Lung microvascular endothelial cell (primary cell): ENCODE measurements at places on chromosomes 16 and 17.

- peak; percentile 68 for DNase-seq
Measured at GRCh38 chr17:19867079-19867328, 732 bp downstream of the ULK2 start.

GRCh38 chr17:50174444-50174843 is 8.6 kb downstream of the SGCA start:
- DNase-seq: no peak

GRCh38 chr16:49701789-49702494 is 154.0 kb downstream of the ZNF423 start:
- no peak for DNase-seq

- DNase-seq: peak; percentile 34
Measured at GRCh38 chr17:45129426-45129939, 2.8 kb downstream of the PLCD3 start.

- no peak for DNase-seq
Measured at GRCh38 chr16:88975511-88976061, 1.4 kb downstream of the CBFA2T3 start.

DNA sequence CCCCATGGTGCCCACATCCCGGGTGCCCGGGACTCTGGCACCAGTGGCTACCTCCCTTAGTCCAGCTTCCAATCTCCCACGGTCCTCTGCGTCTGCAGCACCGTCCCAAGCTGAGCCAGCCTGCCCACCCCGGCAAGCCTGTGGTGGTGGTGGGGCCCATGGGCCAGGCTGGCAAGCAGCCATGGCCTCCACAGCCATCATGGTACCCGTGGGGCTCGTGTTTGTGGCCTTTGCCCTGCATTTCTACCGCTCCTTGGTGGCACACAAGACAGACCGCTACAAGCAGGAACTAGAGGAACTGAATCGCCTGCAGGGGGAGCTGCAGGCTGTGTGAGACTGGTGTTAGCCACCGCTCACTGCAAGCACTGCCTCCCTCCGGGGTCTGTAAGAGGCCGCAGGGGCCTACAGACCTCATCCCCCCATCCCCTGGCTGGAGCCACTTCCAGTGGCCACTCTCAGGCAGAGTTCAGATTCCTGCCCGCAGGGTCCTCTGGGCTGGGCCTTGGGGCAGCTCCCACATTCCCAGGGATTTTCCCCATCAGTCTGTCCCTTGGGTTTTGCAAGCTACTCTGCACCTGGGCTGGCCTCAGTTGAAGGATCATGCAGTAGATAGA is 3.9 kb upstream of the SETD1A start:
- peak; percentile 85 for DNase-seq

DNA sequence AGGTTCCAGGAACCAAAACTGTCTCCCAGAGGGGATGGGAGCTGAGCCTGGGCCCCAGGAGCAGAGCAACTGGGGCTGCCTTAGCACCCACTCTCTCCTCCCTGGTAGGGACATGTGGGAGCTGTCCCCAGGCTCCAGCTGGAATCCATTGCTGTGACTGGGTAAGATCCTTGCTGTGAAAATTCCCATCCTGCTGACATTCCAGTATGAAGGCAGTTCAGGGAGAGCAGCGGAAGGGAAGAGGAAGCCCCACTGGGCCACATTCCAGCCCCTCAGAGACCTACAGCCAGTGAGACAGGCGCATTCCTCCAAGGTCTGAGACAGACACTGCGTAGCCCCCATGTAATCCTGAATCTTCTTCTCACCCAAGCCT is 24.2 kb downstream of the MYO18A start:
- DNase-seq: peak; percentile 66

DNA sequence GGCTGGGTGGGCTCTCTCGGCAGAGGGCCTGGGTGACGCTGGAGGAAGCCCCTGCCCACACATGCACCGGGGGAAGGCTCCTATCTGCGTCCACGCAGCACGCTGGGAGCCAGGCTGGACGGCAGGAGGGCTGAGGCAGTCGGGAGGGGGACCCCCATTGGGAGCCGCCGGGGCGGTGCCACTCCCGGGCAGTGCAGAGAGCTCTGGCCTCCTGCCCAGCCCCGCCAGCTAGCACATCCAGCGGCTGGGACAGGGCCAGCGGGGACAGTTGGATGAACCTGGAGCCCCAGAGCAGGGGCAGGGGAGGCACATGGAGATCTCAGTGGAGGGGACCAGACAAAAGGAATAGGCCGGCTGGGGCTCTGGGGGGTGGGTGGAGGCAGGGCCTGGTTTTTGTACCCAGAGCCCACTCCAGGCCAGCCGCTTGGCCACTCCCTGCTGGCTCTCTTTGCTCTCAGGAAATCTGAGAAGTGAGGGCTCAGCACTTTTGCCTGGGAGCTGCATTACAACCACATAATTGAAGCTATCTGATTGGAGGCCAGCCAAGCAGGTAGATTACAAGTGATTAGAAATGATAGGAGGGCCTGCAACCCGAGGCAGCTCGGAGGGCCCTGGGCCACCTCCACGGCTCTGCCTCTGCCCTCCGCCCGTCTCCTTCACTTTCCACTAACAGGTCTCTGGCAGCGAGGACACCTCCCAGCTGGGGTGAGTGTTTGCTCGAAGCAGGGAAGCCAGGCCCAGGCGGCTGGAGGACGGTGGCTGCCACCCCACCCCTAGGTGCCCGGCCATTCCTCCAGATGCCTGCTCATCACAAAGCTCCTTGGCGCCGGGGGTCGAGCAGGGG is 40.1 kb downstream of the ENGASE start:
- DNase-seq: no peak

DNA sequence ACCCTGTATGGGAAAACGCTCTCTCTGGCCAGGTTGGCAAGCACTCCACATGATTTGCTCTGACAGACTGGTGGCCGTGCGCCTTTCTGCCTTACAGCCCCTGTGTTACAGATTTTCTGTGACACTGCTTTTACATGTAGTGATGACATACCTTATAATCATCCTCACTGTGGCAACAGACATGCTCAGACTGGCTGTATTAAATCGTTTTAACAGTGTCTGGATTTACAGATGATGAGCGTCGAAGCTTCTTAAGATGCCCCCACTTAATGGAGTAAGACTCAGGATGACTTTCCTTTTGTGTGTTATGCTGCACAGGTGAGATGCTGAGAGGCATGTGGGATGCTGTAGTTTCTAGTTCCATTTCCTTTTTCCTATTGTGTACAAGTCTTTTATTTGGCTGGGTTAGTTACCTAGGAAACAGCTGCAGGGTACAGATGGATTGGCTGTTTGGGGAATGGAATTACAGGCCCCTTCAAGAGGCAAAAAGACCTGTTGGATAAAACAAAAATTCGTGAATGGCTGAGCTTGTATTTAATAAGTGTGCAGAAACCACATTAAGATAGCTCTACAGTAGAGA is 20.9 kb upstream of the VWA3A start:
- DNase-seq: peak; percentile 63
